ENCODE measurements at places on chromosomes 11 and 22. TPM values are rescaled to one million over a fixed set of nuclear protein-coding genes. Genes with fewer than 3 reads are reported as not detected.

The MCHR1 gene
- not detected for total RNA-seq

The ALG8 gene
- 12.9 TPM for total RNA-seq

The ARHGAP20 gene
- 0.72 TPM for total RNA-seq

The HIC2 gene
- 1.5 TPM for total RNA-seq

The KCNK7 gene
- total RNA-seq = not detected

The C1QTNF6 gene
- total RNA-seq = 0.76 TPM

DNA sequence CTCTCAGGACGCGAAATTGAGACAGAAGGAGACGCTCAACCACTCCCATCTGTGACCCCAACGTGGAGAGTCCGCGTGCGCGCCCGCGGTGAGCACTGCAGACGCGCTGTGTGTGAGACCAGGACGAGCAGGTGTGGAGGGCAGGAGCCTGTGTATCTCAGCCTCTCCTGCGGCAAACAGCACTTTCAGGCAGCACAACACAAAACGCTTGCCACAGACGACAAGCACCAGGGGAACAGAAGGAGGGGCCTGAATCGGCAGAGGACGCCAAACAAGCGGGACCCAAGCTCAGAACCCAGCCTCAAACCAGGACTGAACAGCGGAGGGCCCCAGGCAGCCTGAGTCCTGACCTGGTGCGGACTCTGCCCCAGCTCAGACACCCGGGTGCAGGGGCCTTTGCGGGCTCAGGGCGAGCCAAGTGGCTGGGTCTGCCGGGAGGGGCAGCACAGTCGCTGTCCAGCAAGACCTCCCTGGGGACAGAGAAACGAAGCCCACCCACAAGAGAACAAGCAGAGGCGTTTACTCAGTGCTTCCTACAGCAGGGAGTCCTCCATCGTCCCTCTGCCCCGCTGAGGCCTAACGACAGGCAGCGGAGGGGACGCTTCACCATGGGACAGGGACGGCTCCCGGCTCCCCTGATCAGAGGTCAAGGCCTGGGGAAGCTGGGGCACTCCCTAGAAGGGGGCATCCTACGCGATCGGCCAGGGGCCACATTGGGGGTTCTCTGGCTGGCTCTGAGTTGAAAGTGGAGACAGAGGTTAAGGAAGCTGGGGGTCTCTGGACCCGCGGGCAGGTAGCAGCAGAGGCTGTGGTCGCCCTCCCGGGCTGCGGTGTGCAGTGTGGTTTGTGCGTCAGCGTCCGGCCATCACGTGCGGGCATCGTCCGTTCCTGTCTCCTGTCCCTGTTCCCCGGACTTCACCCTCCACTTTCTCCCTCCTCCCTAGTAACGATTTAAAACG lies 560.8 kb downstream of the BRD1 start:
- no peaks in the 10 kb centered on the region for H3K36me3 ChIP-seq
- no peaks in the 10 kb centered on the region for H3K4me1 ChIP-seq
- DNase-seq = no peak

- H3K36me3 ChIP-seq = no peaks in the 10 kb centered on the region
- H3K4me1 ChIP-seq = no peaks in the 10 kb centered on the region
- H3K4me3 ChIP-seq = no peak overlapping the region
- peaks cover 3% of the 10 kb centered on the region for H3K27me3 ChIP-seq
- no peak overlapping the region for H3K27ac ChIP-seq
Measured at GRCh38 chr22:49753961-49754695, 73.5 kb downstream of the BRD1 start.

GRCh38 chr11:111845276-111846028 lies 25.9 kb downstream of the ALG9 start:
- no peak overlapping the region for H3K27ac ChIP-seq
- DNase-seq = no peak
- H3K36me3 ChIP-seq = peaks cover 57% of the 10 kb centered on the region

- no peaks in the 10 kb centered on the region for H3K27me3 ChIP-seq
- DNase-seq = no peak
Measured at GRCh38 chr11:21541187-21541751, 651.6 kb upstream of the ANO5 start.

GRCh38 chr11:63870351-63871140 lies 31.6 kb downstream of the MARK2 start:
- peaks cover 58% of the 10 kb centered on the region for H3K4me1 ChIP-seq
- peak overlapping the region; percentile 20 for H3K27ac ChIP-seq
- H3K27me3 ChIP-seq = no peaks in the 10 kb centered on the region
- DNase-seq = no peak
- no peaks in the 10 kb centered on the region for H3K36me3 ChIP-seq
- H3K4me3 ChIP-seq = no peak overlapping the region

GRCh38 chr22:45585437-45585755 lies 82.7 kb downstream of the FBLN1 start:
- no peaks in the 10 kb centered on the region for H3K4me1 ChIP-seq
- no peak overlapping the region for H3K4me3 ChIP-seq
- no peak for DNase-seq
- H3K27me3 ChIP-seq = peaks cover 3% of the 10 kb centered on the region
- H3K36me3 ChIP-seq = no peaks in the 10 kb centered on the region

- no peaks in the 10 kb centered on the region for H3K27me3 ChIP-seq
- H3K27ac ChIP-seq = peak overlapping the region; percentile 83
- H3K4me3 ChIP-seq = no peak overlapping the region
- DNase-seq = no peak
Measured at GRCh38 chr11:22670830-22671229, 4.4 kb downstream of the GAS2 start.

DNA sequence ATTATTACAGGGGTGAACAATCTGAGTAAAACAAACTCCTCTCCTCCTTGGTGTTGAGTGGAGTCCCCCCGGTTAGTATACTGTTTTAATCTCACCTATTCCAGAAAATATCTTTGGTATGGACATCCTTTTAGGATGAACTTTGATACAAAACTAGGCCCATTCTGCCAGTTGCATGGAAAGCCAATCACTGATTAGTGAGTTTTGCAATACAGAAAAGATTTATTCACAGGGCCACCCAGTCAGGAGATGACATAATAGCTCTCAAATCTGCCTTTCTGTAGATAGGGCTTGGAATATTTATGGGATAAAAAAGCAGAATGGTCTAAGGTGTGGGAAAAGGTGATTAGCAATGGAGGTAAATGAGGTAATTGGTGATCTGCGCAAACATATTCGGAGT lies 30.3 kb upstream of the SLC22A25 start:
- no peak for DNase-seq
- H3K36me3 ChIP-seq = no peaks in the 10 kb centered on the region
- no peak overlapping the region for H3K27ac ChIP-seq
- H3K4me3 ChIP-seq = no peak overlapping the region
- no peaks in the 10 kb centered on the region for H3K4me1 ChIP-seq
